ENCODE measurements at places on chromosomes 4 and X. TPM values are rescaled to one million over a fixed set of nuclear protein-coding genes. Genes with fewer than 3 reads are reported as not detected.

SHROOM2 gene
- not detected for total RNA-seq

DNA sequence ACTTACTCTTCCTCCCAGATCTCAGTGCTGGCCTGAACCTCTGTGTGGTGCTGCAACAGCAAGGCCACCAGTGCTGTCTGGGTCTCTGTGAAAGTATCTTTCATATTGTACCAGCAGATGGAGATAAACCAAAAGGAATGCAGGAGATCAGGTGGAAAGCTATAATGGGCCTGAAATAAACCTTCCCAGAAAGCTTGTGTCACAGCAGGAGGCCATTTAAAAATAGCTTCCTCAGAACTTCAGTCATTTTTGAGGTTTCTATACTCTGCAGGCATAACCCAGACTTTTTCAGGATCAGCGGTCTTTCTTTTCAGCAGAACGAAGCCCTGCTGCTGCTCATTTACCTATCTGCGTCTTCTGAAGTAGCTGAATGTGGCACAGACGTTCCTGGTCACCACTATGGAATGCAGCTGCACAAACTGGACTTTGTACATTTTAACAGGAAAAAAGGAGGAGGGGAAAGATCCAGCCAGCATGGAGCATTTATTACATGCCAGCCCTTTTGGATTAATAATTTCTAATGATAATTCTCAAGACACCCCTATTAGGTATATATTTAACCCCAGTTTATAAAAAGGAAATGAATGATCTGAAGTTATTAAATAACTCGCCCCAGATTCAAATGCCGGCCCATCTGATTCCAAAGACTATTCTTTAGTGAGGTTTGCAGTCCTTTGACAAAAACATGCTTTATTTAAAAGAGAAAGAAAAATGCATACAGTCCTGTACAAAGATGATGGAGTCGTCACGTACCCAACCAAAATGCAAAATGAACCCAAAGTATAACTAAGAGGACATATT, 119.7 kb downstream of the NFKB1 start:
- no peak for DNase-seq

SYP gene
- 0.44 TPM for total RNA-seq

GRCh38 chr4:40523581-40523980, 106.1 kb downstream of the RBM47 start:
- DNase-seq, result no peak

GRCh38 chr4:111666826-111667360, 478.4 kb upstream of the FAM241A start:
- DNase-seq, result no peak

GRCh38 chr4:3074846-3075651, 568 bp downstream of the HTT start:
- peak; percentile 20 for DNase-seq

POU4F2 gene
- total RNA-seq, result not detected

DNA sequence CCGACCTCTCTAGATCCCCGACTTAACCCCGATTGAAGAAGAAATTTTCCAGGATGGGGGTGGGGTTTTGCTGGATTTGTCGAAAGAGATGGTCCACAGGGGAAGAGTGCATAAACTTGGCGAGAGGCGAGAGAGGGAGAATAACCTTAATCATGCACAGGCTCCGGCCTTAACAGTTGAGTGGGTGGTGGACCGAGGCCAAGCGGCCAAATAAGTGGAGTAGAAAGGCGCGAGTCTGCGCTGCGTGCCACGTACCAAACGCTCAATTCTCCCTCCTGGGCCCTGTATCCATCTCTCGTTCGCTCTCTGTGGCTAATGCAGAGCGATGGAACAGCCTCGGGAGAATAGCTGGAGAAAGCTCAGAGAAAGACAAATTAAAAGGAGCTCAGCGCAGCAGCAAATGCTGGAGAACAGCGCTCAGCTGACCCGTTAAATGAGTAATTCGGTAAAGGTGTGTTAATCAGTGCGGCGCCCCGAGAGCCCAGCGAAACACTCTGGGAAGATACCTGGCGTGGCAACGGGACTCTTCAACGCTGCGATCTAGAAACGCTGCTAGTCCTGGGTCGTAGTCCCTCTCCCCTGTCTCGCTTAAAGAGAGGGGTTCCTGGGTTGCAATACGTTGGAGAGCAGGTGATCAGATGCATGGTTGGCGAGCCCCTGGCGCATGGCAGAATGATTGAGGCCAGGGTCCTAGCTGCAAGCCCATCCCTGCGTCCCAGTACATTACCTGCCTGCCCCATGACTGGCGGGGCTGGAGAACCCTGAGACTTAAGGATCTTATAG, 887 bp upstream of the IL1RAPL2 start:
- DNase-seq, result no peak

SLC25A43 gene
- total RNA-seq, result 1.1 TPM

DNA sequence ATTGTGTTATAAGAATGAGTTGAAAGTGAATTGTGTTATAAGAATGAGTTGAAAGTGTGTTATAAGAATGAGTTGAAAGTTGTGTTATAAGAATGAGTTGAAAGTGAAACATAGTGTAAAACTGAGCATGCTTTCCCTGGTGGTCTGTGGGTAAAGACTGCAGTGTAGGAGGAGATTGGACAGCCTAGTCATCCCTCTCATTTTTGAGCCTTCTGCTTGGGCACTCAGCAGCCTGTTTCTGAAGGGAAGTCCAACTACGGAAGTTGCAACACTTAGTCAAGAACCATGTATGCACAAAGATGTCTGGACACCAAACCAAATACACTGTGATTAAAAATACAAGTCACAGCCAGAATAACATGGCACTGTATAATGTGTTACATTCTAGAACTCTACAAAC, 72.6 kb downstream of the ANK2 start:
- DNase-seq, result no peak

LNX1 gene
- not detected for total RNA-seq

LUZP4 gene
- total RNA-seq, result not detected

- no peak for DNase-seq
Observed at GRCh38 chr4:102497986-102498385, 3.2 kb upstream of the NFKB1 start.

DNA sequence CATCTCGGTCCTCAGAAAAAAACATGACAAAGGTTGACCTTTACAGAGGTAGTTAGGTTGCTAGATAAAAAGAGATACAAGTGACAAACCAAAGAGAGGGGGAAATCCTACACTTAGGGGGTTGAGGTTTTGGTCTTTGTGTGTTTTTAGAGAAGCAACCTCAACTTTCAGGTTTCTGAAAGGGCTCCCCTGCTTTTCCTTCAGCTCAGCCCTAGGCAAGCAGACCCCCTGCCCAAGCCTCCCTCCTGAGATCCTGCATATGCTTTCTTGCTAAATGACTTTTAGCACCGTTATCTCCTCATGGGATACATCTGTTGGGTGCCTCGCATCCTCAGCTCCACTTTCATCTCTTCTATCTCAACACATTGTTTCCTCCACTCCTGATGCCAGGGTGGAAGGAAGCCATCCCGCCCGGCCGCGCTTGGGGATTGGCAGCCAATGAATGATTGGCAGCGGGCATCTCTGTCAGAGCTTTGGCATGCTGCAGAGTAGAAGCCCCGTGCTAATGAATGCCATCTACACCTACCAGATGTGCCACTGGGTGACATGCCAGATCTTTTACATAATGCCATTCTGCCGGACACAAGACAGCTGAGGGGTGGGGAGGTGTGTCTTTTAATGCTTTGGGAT, 15.0 kb upstream of the PRDM8 start:
- peak; percentile 59 for DNase-seq

IGFBP7 gene
- total RNA-seq, result not detected

- DNase-seq, result no peak
Observed at GRCh38 chrX:112734290-112734689, 54.6 kb upstream of the LHFPL1 start.

- no peak for DNase-seq
Observed at GRCh38 chr4:2073808-2074481, 14.8 kb downstream of the NAT8L start.

- DNase-seq, result no peak
Observed at GRCh38 chrX:54397113-54397512, 39.3 kb upstream of the WNK3 start.

- DNase-seq, result no peak
Observed at GRCh38 chr4:138959097-138959815, 56.3 kb upstream of the NOCT start.

- no peak for DNase-seq
Observed at GRCh38 chr4:103098756-103099440, 736 bp downstream of the BDH2 start.

GRCh38 chr4:127538016-127538415, 94.7 kb upstream of the INTU start:
- no peak for DNase-seq

GRCh38 chr4:157079441-157079840, 3.5 kb downstream of the GLRB start:
- no peak for DNase-seq

IL13RA1 gene
- total RNA-seq, result 0.22 TPM
